COR-L47 (cell line): ENCODE measurements at places on chromosomes 11 and 22.

DNA sequence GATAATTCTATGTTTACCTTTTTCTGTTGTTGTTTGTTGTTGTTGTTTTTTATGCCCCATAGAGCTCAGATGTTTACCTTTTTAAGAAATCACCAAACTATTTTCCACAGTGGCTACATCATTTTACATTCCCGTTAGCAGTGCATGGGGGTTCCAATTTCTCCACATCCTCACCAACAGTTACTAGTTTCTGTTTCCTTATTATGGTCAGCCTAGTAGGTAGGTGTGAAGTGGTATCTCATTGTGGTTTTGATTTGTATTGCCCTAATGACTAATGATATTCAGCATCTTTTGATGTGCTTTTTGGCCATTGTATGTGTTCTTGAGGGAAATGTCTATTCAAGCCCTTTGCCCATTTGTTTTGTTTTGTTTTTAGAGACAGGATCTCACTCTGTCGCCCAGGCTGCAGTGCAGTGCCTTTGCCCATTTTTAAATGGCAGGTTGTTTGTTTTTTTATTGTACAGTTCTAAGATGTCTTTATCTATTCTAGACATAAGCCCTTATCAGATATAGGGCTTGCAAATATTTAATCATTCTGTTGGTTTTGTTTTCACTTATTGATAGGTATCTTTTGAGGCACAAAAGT lies 27.5 kb downstream of the CHEK2 start:
- DNase-seq = no peak

GRCh38 chr11:130312046-130312445 lies 2.7 kb downstream of the ZBTB44 start:
- no peak for DNase-seq

- no peak for DNase-seq
These were observed 18.8 kb upstream of the PRR5 start for GRCh38 chr22:44683237-44683636.

DNA sequence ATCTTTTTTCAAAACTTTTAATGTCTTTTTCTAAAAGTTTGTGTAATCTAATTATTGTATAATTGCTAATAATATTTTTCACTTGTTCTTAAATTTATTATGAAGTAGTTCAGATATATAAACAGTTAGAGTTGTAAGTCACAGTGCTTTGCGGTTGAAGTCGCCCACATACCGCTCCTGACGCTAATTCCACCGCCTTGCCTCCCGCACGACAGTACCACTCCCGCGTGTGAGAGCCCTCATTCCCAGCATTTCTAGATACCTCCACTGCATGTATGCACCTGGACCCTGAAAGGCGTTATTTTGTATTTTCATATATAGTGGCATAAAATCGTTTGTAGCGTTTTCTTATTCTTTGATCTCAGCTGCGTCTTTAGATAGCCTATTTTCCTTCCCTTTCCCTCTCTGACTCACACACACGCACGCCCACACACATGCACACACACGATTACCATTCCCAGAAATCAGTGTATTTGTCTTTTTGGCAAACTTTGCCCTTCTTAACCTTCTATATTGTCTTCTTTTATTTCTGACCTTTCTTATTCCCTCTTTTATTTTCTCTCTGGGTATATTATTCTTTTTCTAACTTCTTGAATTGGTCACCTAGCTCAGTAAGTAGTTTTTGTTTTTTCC lies 56.4 kb upstream of the PITPNB start:
- DNase-seq = no peak

DNA sequence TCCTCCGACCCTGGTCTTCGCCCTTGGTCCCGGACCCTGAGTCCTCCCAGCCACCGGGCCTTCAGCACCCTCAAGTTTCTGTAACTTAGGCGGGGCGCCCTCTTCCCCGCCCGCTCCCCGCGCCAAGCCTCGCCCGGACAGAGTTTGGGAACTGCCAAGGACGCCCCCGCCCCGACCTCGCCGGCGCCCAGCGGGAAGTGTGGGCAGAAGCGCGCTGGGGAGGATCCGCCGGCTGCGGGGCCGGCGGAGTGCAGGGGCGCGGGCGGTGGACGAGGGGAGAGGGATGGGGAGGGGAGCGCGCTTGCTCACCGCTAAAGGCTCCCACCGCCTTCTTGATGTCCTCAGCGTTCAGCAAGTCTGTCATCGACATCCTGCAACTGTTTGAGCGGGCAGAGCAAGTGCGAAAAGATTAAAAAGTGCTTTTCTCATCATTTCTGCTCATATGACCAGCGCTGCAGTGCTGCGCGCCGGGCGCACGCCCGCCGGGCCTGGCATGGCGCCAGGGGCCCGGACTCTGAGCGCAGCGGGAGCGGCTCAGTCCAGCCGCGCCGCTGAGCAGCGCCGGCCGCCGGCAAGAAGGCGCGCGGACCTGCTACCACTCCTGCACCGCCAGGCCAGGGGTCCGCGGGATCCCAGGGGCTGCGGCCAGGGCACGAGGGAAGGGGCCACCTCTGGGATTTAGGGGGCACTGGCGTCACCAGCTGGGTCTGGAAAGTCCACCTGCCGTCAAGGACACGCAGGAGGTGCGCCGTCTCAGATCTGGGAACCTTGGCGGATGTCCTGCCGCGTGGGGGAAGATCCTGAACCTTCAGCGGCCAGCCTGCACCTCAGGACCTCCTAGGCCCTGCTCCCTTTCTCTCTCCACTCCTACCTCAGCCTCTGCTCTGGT lies at the start of gene PVALB:
Gene PVALB (minus strand): TSS at position 400 of the 889 bp plus-strand sequence. CDS start 30 bp downstream, at position 370.
- DNase-seq = peak; percentile 55
